IMR-90 (cell line): ENCODE measurements at places on chromosomes 1 and 21. TPM values are rescaled to one million over a fixed set of nuclear protein-coding genes. Genes with fewer than 3 reads are reported as not detected.
A peak's percentile ranks its signal among the peaks of the same experiment; 100 is the strongest.

DNA sequence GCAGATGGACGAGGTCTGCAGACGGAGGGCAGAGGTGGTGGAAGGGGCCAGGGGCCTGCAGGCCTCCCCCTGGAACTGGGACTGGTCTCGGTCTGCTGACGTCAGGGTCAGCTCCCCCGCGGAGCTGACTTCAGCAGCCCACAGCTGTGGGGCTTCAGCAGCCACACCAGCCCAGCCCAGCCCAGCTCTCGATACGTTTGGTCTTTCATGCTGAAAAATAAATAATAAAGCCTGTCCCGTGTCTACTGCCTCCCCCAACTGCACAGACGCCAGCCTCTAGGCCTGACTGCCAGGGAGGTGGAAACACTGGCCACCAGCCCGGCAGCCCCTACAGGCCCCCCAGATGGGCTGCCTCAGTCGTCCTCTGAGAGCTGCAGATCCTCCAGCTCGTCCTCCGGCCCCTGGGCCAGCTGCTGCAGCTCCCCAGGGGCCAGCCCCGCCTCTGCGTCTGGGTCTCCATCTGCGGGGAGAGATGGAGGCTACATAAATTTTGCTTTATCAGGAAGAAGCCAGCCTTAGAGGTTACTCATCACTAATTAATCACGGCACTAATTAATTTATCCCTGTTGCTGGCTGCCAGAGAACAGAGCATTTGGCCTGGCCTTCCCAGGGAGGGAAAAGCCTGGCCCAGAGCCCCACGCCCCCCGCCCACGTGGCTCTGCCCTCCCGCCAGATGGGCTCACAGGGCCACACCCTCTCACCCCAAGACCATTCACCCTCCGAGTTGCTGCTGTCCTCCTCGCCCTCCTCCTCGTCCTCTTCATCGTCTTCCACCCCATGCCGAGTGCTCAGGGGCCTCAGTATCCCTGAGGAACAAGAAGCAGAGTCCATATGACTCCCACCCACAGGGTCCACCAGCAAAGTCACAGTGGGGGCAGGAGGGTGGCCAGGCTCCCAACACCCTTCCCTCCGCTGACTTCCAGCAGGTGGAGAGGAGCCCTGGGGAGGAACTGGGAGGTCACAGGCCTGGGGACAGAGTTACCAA, 14.4 kb downstream of the NOC2L start:
- no peaks in the 10 kb centered on the region for H3K27me3 ChIP-seq
- H3K4me1 ChIP-seq: peaks cover 40% of the 10 kb centered on the region
- peaks cover 40% of the 10 kb centered on the region for H3K36me3 ChIP-seq

The EFNA3 gene
- total RNA-seq: 0.56 and 0.72 TPM in 2 replicates

DNA sequence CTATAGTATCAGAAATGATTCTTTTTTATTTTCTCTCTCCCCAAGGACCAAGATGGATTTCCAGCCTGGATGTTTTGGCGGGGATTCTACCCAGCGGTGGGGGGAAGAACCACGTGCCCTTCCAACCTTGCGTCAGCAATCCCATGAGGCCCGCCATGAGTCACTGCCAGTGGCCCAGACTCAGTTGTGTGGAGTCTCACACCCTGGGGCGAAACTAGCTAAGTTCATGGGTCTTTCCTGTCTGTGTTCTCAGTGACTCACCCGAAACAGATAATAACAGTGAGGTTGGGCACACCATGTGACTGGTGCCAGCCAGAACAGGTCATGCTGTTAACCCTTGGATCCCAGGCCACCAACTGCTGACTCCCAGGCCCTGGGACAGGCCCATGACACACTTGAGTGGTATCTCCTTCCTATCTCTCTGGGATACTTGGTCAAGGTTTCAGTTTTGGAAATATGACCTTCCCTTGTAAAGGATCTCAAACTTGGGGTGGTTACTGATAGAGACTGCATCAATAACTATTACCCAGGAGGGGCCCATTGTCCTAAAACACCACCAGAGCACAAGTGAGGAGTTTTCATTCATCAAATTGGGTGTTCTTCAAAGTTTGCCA, 98.0 kb upstream of the DUSP10 start:
- DNase-seq: peak; percentile 44
- no peak overlapping the region for H3K27ac ChIP-seq
- H3K27me3 ChIP-seq: no peaks in the 10 kb centered on the region
- H3K36me3 ChIP-seq: no peaks in the 10 kb centered on the region
- H3K4me1 ChIP-seq: peaks cover 12% of the 10 kb centered on the region

DNA sequence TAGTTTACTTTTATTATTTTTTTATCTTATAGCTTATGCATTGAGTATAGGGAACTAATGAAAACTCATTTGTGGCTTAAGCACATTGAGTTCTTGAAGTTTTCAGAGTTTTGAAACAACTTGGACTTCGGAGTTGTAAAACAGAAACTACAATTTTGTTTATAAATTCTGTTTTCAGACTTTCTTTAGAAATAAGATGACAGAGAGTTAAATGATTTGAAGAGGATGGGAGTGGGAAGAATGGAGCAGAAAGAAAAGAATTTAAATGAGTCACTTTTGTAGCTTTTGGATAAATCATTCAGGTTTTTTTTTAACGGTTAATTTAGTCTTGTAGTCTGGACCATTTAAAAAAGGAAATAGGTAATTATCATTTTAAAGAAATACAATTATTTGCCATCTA, 32.3 kb downstream of the INKA2 start:
- peak; percentile 50 for DNase-seq
- H3K4me3 ChIP-seq: no peak overlapping the region
- H3K4me1 ChIP-seq: peaks cover 10% of the 10 kb centered on the region
- H3K27ac ChIP-seq: no peak overlapping the region; the same call in 1 of the 2 replicates
- peaks cover 9% of the 10 kb centered on the region for H3K36me3 ChIP-seq

DNA sequence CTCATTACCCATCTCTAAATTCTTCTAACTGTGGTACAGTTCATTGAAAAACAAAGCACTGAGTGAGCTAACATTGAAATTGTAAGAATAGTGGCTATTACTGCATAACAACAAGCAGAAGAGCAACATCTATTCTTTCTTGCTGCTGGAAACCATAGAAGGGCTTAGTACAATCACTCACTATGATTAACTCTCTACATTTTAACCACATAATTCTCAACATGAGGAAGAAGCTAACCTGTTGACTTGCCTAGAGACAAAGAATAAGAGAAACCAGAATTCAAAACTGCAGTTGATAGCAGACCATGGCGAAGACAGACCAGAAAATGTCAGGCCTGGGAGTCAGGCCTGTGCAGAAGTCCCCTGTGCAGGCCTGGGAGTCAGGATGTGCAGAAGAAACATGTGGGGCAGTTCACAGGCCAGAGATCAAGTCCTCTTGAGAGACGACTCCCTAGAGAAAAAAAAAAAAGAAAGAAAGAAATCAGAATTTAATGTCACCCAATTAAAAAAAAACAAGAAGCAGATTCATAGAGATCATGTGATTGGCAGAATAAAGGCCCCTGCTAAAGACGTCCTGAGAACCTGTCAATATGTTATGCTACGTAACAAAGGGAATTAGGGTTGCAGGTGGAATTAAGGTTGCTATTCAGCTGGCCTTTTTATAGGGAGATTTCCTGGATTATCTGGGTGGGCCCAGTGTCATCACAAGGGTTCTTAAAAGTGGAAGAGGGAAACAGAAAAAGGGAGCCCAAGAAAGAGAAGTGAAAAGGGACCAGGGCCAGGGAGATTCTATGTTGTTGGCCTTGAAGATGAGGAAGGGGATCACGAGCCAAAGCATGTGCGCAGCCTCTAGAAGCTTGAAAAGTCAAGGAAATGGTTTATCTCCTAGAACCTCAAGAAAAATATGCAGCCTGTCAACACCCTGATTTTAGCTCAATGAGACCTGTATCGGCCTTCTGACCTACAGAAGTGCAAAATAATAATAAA, 94.9 kb downstream of the MRPL39 start:
- H3K4me1 ChIP-seq: peaks cover 5% of the 10 kb centered on the region
- no peak overlapping the region for H3K4me3 ChIP-seq
- no peaks in the 10 kb centered on the region for H3K27me3 ChIP-seq
- H3K36me3 ChIP-seq: no peaks in the 10 kb centered on the region
- H3K27ac ChIP-seq: no peak overlapping the region
